ENCODE measurements at places on chromosomes 4 and X.
A peak's percentile ranks its signal among the peaks of the same experiment; 100 is the strongest.

GRCh38 chr4:105357258-105357980 lies 116.4 kb downstream of the PPA2 start:
- no peak for DNase-seq

GRCh38 chr4:172489861-172490260 lies 676.7 kb downstream of the GALNTL6 start:
- DNase-seq: no peak

DNA sequence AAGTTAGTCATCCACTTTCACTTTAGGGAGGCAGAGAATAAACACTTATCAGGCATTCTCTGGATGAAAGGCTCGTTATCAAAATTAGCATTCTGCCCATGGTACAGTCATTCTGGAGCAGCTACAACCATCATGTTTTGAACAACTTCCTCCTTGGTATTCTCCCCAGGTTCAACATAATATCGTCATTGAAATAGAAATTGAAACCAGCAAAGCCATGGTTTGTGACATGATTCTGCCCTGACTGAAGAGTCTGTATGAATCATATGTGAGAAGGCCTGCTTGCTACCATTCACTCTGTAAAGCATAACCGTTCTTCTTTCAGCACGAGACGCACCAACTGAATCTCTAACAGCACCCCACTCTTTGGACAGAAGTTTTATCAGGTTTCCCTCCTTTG lies 127.5 kb upstream of the RADX start:
- peak; percentile 35 for DNase-seq

DNA sequence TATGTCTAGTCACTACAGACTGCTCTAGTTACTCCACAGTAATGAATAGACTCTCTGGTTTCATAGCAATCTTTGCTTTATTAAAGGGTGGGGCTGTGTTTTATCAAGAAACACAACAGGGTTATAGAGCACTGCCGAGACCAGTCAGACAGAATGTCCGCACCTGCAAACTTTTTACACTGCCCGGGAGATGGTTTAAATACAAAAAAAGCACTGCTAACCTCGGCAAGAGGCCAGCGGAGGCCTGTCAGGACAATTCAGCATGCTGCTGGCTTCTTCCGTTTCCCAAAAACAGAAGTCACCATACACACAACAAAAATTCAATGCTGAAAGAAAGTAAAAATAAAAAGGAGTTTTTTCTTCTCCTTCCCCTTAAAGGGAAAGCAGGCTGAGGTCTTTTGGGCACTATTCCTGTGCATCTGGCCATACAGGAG lies 67.4 kb downstream of the IRF2 start:
- no peak for DNase-seq

- DNase-seq: no peak
Measured at GRCh38 chr4:11073621-11074051, 355.1 kb downstream of the HS3ST1 start.

DNA sequence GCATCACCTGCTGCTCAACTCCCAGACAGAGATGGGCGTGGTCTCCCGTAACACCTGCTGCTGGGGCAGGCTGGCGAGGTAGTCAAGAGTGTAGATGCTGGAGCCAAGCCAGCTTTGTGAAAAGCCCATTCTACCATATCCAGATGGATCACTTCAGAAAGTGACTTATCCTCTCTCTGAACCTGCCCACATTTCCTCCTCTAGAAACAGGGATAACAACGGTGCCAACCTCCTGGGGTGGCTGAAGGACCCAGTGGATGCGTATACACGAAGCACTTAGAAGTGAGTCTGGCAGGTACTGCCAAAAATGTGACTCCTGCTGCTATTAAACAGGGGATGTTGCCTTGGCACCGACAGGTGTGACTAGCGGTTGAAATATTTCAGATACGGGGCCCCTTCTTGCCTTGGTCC lies 95.8 kb downstream of the SORBS2 start:
- DNase-seq: no peak

DNA sequence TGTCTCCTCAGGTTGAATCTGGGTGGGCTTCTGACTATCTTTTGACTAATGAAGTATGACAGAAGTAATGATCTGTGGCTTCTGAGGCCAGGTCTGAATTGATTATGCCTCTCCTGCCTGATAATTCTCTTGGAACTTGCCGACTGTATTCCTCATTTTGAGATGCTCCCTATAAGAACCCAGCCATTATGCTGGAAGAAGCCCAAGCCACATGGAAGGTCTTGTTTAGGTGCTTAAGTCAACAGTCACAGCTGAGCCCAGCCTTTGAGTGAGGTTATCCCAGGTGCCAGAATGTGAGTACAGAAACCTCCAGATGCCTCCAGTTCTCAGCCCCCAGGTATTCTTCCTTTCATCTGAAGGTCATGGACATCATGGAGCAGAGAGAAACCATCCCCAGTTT lies 456.6 kb downstream of the IL15 start:
- no peak for DNase-seq

GRCh38 chr4:13527981-13528820 lies 16.1 kb downstream of the NKX3-2 start:
- DNase-seq: peak; percentile 75

- no peak for DNase-seq
Measured at GRCh38 chr4:1843852-1844251, 12.1 kb downstream of the LETM1 start.

Data from GM10248 (cell line).